Muscle of arm (tissue), 14 donors: ENCODE measurements at places on chromosomes 13 and 19.

DNA sequence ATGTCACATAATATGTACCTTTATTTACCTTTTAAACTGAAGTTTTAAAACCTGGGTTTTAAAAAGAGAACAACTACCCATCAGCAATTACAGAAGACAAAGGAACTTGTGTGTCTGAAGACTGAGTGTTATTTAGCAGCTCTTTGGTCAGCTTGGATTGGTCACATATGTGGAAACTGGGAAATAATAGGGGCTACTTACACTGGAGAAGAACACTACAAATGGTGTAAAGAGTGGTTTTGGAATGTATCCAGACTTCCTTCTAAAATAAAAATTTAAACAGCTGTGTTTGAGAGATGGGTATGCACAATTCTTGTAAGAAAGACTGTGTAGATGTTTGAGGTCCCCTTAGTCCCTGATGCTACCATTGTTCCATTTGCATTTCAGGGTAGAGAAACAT lies 13.3 kb downstream of the TNFRSF19 start:
- DNase-seq = no peak

DNA sequence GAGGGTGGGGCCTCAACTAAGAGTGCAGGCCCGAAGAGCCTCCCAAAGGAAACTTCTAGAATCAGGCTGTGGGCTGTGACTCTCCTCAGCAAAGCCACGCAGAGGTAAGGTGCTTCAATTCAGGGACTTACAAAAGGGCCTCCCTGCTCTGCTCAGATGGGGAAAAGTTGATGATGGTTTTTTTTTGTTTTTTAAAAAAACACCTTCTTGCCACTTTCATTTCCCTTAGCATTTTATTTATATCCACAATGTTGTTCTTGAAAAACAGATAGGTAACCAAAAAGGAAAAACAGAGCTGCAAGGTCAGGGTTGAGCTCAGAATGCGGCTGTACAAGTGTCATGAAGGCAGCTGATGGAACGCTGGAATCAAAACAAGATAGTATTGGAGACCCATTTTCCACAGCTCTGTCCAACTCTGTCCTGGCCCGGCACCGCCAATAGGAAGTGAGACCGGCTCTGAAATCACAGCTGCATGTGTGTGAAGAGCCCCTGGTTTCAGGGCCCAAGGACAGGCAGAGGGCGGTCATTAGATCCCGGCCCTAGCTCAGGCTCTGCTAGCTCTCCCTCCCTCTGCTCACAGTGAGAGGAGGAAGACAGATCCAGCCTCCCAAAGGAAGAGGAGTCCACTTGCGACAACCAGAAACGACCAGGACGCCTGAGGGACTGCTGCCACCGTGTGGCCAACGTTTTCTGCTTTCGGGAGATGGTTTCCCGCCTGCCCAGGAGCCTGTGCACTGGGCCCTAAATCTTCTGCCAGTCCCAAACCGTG lies 58.3 kb downstream of the KLF2 start:
- peak; percentile 93 for DNase-seq

DNA sequence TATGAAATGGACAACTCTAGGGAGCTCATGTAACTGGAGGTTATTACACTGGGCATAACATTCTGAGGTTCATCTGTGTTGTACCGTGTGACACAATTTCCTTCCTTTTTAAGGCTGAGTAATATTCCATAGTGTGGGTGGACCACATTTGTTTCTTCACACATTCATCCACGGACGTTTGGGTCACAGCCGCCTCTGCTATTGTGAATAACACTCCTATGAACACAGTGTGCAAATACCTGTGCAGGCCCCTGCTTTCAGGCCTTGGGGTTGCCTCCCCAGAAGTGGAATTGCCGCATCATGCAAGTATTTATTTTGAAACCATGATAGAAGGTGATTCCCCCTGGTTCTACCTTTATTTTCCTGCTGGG lies 63.4 kb upstream of the MCF2L start:
- DNase-seq = no peak

DNA sequence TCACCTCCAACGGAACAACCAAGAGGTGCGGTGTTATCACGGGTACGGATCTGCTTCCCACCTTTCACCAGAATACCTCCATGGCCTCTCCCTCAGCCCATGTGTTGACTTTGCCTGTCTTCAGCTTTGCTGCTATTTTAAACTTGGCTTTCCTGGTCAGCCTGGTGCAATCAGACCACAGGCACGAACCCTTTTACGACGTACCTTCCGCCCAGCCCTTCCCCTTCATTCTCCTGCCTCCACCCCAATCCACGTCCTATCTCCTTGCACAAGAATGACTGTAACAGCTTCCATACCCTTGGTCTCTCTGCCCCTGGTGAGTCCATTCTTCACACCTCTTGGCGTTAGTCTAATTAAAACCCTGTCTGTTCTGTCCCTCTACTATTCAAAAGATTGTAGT lies 431.7 kb downstream of the EFNB2 start:
- no peak for DNase-seq

DNA sequence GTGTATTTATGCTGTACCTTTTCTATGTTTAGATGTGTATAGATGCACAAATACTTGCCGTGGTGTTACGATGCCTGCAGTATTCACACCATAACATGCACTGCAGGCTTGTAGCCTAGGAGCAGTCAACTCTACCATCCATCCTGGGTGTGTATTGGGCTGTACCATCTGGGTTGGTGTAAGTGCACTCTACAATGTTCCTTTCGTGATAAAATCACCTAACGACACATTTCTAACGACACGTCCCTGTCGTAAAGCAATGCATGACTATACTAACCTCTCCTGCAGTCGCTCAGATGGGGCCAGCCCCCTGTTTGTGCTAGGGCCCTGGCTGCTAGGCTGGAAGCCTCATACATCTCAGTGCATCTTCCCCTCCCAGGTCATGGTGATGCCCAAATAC lies 18.4 kb downstream of the CD177 start:
- no peak for DNase-seq

- DNase-seq = no peak
Measured at GRCh38 chr19:18053576-18054219, 33.0 kb downstream of the IL12RB1 start.

DNA sequence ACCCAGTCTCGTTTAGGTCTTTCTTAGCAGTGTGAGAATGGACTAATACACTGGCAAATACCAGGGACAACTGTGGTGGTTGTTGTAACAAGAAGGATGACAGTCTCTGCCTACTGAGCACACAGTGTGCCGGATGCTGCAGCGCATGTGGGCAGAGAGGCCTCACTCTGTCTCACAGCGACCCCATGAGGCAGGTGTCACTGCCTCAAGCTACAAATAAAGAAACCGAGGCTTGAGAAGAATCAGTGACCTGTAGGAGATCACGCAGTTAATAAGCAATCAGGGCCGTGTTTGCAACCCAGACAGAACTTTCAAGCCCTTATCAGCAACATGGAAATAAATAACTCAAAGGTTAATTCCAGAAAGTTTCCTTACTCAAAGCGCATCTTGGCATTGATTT lies 40.5 kb upstream of the GAS6 start:
- DNase-seq = no peak

GRCh38 chr19:49680421-49681351 lies 3.6 kb downstream of the PRMT1 start:
- peak; percentile 96 for DNase-seq

- DNase-seq = no peak
Measured at GRCh38 chr13:85616275-85616674, 182.9 kb downstream of the SLITRK6 start.

GRCh38 chr13:33526718-33527117 lies 241.2 kb upstream of the STARD13 start:
- no peak for DNase-seq

DNA sequence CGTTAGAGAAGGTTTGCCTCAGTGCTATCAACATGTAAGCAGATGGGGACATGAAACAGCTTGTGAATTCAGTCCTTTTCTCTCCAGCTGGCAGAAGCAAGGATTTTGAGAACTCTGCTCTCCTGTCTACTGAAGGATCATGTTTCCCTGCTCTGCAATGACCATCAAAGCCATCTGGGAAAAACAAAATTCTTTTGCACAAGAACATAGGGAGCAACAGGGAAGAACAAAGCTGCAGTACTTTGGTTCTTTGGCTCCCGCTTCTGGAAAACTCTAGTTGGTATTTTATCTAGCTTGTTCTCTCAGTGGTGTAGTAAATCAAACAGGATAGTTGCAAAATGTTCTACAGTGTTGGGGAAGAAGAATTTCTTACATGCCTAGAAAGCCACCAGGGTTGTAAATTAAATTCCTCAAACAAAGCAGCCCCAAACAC lies 270.4 kb downstream of the ENOX1 start:
- DNase-seq = peak; percentile 77

- no peak for DNase-seq
Measured at GRCh38 chr13:107203146-107203847, 635.4 kb upstream of the ARGLU1 start.

DNA sequence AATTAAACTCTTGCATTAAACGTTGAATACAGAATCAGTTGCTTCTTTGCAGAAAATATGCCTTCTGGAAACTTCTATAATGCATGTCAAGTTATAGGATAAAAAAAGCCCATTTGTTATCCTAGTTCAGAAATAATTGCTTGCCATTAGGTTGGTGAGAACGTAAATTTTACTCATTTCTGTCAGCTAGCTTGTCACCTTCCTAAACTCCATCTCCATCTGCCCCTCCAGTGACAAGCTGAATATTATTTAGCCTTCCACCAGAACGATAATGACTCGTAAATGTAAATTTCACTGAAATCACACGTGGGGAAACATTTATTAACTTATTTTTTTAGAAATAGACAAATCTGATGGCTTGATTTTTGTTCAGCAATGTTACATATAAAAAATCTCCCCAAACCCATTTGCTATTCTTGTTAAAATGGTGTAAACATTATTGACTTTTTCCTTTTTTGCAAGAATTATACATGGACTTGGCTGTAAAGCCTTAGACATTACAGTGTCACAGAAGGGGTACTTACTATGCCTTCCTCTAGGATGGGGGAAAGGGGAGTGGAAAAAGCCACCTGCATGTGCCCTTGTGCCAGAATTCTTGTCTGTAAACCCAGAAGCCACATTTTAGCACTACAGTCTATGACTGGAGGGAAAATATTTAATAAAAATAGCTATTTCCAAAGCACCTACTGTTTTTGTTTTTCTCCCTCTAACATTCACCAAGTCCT lies 326.8 kb downstream of the OXGR1 start:
- DNase-seq = no peak

DNA sequence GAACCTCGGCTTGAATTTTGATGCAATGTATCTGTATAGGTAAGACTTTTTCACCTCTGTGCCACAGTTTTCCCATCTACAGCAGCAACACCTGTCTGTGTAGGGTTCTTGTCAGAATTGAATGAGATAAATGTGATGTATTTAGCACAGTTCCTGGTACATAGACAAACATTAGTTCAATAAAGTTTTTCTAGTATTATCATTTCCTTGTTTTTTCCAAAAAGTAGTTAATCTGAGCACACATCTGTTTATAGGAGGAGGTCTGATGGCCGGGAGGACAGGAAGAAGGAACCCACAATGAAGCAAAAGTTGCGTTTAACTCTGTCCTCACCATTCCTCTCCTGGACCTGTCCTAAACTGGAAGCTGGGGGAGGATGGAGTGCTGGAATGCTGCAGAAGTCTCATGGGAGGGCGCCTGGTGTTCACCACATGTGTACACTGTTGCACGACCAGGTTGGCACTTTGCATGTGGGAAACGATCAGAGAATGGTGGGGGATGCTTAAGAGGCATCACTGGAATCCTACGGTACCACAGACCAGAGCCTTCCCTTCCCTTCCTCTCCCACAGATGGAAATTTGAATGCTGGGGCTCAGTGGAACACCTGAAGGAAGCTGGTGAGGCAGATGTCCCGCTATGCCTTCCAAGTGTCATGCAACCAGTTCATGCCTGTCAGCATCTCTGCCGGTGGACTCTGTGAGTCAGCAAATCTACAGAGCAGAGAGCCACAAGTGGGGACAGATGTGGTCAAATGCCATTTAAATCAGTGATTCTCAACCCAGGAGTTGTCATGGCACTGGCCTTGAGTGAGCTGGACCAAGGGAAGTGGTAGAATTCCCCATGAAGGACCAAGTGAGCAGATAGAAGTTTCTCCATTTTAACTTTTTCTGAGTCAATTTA lies 315.6 kb downstream of the DLEU7 start:
- DNase-seq = no peak

DNA sequence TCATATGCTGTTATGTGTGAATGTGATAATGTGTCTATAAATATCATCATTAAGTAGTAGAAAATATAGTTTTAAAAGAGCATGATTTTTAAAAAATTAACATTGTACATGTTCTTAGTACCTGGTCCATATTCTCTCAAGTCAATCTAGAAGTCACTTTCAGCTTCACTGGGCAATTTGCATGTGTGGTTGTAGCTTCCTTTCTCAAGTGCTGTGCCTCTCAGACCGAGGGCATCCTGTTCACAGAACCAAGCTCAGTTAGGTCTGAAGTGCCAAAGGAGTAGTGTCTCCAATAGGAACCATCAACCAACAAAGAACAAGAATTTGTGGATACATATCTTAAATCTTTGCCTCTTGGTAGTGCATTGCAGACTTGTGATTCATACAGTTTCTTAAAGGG lies 541.8 kb upstream of the SLC10A2 start:
- DNase-seq = no peak

DNA sequence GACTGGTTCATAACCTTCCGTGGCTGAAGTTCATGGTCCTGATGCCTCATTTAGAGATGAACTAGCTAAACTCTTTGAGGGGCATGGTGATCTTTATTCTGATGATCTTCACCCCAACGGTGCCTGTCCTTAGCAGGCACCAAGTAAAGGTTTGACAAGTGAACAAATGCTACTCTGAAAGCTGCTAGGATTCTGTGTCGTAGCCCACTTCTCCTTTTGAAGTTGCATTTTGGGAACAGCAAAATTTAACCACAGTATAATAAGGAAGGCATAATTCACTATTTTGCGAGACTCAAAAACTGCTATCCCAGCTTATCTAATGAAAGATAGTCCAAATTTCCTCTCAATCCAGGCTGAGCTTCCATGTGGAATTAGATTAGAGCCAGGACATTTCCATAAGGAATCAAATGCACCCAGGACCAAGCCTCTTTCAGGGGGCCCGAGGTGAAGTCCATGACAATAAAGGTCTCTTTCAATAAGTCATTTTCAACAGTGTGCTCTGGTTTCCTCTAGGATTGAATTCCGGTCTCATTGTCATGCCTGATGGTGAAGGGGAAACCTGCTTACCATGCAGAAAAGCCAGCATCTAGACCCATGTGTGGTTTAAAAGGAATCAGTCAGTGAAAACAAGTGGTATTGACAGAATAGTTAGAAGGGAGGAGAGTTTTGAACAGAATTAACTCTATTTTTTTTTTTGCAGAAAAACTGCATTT lies 23.1 kb downstream of the SIAH3 start:
- DNase-seq = no peak
